ENCODE measurements at places on chromosomes 6 and 20.

GRCh38 chr20:5654557-5654956, 95.6 kb upstream of the SHLD1 start:
- DNase-seq = no peak

DNA sequence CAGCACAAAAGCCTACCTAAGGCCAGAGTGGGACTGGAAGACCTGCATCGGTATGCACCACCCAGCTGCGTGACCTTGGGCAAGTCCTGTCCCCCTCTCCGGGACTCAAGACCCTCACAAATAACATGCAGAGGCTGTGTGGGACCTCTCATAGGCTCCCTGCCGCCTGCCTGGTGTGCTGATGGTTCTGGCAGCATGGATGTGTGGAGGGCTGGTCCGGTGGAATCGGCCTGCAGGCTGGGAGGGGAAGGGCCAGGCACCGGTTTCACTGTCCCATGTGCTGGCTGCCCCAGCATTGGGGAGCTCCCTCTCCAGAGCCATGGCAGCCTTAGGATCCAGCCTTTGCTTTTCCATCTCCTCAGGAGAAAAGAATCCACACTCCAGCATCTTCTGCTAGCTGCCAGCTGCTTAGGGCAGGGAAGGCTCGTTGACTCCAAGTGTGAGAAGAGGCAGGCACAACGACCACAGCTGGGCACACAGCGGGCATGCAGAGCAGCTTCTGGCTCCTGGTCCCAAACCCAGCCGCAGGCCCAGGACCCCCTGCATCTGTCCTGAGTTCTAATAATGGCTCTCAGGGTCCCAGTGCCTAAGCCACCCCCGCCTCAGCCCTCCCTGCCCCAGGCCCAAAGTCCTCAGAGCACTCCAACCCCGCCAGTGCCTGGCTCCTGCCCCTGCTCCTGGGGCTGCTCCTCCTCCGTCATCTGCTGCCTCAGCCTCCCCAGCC, 32.5 kb downstream of the TFEB start:
- no peak for DNase-seq

GRCh38 chr6:110295451-110296165, 62.5 kb downstream of the METTL24 start:
- DNase-seq = no peak

- no peak for DNase-seq
These were observed 2.8 kb upstream of the KCNQ2 start for GRCh38 chr20:63475209-63475608.

DNA sequence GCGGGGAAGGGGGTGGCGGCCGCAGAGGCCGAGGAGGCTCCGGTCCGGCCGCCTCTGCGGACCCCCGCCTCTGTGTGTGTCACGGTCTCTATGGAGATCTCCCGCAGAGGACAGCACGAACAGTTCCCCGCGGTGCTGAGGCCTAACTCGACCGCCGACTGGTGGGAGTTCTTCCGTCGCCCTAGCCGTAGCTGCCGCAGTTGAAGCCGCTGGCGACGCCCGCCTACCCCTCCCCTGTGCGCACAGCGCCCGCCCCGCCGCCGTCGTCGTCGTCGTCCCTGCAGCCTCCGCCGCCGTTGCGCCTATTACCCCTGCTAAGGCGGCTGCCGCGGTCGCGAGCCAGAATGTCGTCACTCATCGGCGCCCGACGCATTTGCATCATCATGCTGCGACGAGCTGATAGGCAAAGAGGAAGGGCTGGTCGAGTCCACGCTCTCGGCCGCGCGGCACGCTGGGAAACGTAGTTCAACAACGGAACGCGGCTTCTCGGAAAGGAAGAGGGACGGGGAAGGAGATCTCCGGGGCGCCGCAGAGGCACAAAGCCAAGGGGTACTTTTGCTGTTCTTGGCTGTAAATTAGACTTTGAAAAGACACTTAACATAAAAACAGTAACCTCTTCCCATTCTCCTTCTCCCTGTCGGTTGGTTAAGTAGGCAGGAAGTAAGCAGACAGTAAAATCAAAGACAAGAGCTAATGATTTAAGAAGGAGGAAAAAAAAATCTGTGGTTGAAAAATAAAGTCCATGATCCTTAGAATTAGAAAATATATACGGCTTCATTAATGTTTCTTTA, at the start of gene NUP153:
Gene NUP153, minus strand, starts transcription at position 346 of the 791 bp plus-strand sequence. CDS start 538 bp downstream, outside the sequence.
- DNase-seq = peak; percentile 100

DNA sequence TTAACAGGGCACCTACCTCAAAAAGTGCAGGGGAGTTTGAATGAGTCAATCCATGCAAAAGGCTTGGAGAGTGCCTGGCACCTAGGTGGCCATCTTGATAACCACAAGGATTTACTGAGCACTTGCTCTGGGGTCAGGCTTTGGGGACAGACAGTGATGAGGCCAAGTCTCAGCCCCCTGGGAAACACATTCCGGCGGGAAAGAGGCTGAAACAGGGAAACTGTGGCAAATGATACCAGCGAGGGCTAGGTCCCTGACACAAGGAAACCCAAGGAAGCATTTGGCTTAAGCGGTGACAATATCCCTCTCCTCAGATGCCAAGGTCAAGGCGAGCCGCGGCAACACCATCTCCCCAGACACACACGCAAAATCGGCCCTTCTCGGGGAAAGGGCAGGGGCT, 527 bp upstream of the DOK5 start:
- no peak for DNase-seq

DNA sequence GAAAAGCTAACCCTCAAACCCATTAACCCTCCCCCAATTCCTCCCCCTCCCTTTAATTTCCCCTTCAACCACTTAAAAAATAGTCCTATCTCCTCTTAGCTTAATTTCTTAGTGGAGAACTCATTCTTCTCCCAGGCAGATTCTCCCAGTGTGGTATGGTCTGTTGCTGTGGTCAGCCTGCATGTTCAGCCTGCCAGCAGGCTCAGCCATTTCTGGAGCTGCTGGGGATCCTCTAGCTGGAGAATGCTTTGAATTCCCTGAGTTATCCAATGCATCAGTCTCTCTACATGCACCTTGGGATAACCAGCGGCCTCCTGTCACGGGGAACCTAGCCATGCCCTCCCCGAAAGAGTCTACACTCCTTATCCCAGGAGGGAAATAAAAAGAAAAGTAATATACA, 375.4 kb upstream of the RSPO3 start:
- DNase-seq = no peak

Data from hematopoietic multipotent progenitor cell treated with erythropoietin and hydrocortisone succinate and interleukin-3 and kit ligand, for 17 days (in vitro differentiated cells).